Activated T-helper 9 cell treated with anti-CD3 and anti-CD28 coated beads, Interleukin-2, amount 50 U/mL, for 16 hours (primary cell): ENCODE measurements at places on chromosomes 5 and 9.

- no peak for DNase-seq
Measured at GRCh38 chr5:128341056-128341455, 197.0 kb downstream of the FBN2 start.

DNA sequence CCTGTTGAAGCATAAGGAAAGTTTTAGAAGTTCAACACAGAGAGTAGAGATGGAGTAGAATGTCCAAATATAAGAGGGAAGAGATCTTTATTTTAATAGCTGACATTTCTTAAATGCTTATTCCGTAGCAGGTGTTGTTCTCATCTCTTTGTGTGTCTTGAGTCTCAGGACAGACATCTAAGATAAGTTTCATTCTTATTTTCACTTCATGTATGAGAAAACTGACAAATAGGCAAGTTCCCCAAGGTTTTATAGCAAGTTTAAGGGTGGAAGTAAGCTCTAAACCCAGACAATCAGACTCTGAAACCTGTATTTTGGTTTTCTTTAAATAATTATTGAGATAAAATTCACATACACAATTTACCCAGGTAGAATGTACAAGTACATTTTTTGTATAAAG lies 228.4 kb upstream of the PPP1R2B start:
- DNase-seq, result no peak

DNA sequence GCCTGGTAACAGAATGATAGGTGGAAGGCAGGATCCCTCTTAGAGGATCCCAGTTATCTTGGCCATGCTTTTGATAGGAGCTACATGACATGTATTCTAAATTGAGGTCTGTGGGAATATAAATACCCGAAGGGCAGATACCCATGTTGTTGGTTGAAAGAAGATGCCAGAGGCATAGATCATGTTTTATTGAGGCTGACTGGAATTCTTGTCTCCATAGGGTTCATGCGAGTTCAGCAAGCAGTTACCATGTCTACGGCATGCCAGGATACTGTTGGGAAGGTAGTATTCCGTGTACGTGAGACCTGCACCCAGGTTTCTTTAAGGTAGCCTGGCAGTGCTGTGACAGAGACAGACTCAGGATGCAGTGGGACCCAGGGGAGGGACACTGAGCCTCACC lies 230.7 kb downstream of the NR3C1 start:
- no peak for DNase-seq

GRCh38 chr5:173924899-173925298 lies 36.8 kb downstream of the CPEB4 start:
- no peak for DNase-seq

- no peak for DNase-seq
Measured at GRCh38 chr9:86175743-86176456, 76.5 kb upstream of the GOLM1 start.

GRCh38 chr9:134136118-134136995 lies 475 bp downstream of the WDR5 start:
- no peak for DNase-seq

- DNase-seq, result no peak
Measured at GRCh38 chr9:75539523-75539922, 350.9 kb upstream of the PCSK5 start.

DNA sequence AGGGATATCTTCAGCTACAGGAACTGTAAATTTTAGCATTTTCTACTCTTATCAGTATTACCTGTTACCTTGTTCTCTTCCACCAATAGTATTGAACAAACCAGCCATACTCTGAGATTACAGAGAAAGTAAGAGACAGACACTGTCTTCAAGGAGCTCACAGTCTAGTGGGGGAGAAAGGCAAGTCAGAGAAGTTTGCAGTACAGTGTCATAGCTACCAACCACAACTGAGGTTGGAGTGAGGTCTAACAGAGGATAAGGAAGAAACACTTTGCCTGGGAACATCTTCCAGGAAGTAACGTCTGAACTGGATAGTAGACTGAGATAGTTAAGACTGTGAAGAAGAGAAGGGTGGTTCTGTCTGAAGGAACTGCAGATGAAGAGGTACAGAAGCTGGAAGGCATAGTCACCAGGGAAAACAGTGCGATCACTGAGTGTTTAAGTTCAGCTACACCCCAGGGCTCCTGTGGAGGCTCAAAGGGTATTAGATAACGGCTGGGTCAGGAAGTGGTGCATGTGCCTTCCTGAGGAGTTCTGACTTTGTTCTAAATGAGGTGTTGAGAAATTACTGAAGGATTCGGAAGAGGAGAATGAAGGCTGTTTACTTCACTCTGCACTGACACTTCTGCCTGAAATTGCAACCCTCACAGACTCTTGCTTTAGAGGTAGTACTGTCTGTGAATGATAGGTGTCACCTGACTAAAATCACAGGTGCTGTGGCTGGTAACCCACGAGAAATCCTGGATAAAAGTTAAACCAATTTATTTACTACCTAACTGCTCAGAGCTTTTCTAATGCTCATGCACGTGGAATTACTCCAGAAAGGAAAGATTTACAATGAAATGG lies 841.6 kb downstream of the MAT2B start:
- DNase-seq, result no peak

GRCh38 chr9:116837018-116837989 lies 150.2 kb downstream of the TRIM32 start:
- no peak for DNase-seq

- no peak for DNase-seq
Measured at GRCh38 chr5:136516637-136517036, 151.3 kb upstream of the TRPC7 start.

DNA sequence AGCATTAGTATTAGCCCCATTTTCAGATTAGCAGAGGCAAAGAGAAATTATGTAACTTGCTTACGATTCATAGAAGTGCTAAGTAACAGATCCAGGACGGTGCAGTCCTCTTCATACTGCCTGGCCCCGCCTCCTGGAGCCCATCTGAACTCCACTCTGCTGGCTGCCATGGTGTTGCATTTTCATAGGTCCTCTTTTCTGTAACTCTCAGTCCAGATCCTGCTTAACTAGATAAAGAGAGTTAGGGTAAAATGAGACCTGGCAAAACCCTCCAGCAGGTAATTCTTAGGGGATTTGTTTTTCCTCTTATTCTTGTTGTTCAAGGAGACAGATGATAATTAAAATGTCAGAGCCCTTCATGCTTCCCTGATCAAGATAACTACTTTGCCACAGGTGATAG lies 135.1 kb upstream of the EFNA5 start:
- no peak for DNase-seq

DNA sequence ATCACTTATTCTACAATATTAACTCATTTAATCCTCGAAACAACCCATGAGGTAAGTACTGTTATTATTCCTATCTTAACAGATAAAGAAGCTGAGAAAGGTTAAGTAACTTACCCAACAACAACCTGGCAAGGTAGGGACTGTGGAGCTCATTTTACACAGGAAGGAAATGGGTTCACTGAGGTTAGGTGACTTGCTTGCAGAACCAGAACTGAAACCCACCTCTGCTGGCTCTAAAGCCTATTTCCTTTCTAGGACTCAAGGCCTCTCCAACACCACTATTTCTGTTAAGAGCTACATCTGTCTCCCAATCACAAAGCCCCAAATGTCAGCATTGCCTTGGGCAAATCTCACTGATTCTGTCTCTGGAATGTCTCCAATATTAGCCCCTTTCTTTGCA lies 38.9 kb upstream of the IFNK start:
- no peak for DNase-seq

DNA sequence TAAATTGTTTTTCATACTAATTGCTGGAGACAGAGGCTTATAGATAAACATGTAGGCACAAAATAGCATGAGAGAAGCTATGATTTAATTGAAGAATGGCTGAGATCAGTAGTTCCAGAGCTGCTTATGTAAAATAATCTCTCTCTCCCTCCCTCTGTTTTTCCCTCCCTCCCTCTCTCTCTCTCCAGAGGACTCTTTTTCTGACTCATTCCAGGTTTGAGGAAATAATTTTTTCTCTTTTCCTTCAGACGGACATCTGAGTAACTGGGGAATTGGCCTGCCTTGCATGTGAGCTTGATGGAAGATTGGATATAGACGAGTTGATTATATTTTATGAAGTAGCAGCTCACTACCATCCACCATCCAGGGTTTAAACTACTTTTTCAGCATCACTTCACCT lies 35.5 kb downstream of the KCTD16 start:
- DNase-seq, result no peak

DNA sequence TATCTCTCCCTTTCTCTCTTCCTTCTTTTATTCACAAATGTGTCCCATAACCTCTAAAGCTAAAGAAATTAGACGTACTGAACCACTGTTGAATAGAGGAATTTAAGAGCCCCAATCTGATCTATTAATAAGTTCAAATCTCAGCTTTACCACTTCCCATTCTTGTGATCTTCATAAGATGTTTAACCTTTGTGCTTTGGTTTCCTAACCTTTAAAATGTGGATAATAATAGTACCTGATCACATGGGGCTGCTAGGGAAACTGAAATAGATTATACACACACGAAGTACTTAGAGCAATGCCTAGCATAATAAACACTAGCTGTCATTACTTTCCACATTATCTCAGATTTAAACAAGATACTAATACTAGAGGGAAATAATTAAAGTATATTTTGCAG lies 324.3 kb upstream of the SEMA6A start:
- no peak for DNase-seq

DNA sequence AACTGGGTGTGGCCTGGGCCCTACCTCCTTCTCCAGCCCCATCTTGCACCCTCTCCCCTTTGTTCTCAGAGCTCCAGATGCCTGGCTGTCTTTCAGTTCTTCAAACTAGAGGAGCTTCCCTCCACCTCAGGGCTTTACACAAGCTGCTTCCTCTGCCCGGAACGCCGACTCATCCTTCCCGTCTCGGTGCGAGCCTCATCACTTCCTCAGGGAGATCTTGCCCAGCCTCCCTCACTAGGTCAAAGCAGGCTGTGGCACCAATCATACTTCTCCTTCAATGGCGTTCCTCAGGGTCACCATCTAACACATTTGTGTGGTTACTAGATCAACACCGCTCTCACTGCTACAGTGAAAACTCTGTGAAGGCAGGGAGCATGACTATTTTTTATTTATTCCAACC lies 56.2 kb upstream of the ZSWIM6 start:
- no peak for DNase-seq

DNA sequence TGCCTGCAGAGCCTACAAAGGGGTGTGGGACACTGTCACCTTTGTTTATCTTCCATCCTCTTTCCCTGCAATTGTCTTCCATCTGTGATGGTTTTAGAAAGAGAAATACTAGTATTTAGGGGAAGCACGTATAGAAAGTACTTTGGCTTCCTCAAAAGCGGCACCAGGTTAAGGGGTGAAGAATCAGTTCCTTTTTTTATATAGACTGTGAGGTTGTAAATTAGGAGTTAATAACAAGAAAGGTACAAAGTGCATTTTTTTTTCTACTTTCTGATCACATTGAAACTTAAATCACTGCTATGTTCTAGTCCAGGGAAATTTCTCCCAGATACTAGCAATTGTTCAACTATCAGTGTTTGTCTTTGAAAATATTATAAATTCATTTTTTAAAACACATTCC lies 219.3 kb downstream of the CEMIP2 start:
- DNase-seq, result no peak

- DNase-seq, result no peak
Measured at GRCh38 chr9:12680341-12680740, 12.8 kb upstream of the TYRP1 start.

DNA sequence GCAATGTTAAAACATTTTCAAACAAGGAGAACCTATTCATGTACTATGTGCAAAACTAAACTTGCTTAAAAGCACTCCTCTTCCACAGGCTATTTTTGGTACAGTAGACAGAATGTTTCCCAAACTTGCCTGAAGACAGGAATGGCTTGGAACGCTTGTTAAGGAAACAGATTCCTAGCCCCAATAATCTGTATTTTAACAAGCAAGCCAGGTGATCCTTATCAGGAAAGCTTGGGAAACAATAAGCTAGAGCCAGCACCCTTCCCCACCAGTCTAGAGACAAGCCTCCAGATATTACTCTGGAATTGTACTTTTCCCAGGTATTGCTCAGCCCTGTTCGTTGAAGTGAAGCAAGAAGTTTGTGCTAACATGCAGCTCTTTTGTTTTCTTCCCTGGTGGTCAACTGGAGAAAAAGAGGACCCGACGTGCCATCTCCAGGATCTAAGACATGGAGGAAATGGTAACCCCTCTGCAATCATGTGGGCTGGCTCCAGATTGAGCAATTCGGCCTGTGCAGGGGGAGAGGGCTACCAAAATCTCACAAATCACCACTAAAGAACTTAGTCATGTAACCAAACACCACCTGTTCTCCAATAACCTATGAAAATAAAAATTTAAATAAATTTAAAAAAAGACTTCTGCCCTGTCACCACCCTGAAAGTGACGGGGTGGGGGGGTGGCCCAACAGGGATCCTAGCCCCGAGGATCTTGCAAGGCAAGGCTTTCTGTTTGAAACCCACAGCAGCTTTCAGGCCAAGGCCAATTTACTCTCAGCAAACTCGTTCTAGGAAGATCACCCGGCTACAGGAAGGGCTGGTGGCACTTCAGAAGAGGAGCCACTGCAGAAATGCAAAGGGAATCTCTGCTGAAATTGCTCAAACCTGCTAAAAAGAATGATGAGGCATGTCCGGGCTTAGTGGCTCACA lies 48.6 kb downstream of the SHB start:
- DNase-seq, result no peak

GRCh38 chr5:138083702-138084101 lies at the start of gene WNT8A:
WNT8A (plus strand) TSS chr5:138084033; CDS start chr5:138084128, 95 bp downstream.
- no peak for DNase-seq

- no peak for DNase-seq
Measured at GRCh38 chr9:115777610-115778009, 376.0 kb upstream of the PAPPA start.

DNA sequence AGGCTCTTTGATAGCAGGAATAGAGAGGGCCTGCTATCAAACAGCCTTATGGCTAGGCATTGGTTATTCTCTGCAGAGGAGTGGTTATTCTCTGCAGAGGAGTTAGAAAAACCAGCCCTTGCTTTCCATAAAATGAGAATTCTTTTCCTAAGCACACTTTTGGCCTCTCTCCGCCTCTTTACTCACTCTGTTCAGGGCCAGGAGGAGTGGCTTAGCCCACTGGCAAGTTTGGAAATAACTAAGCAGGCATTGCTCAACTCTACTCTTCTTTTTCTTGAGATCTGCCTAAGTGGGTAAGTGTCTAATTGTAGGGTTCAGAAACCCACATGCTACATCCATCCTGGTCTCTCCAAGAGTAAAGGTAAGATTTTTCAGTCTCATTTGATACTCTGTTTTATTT lies 341.7 kb downstream of the KIAA0825 start:
- DNase-seq, result no peak
